Brain pericyte (primary cell): ENCODE measurements at places on chromosomes 2 and 18.

DNA sequence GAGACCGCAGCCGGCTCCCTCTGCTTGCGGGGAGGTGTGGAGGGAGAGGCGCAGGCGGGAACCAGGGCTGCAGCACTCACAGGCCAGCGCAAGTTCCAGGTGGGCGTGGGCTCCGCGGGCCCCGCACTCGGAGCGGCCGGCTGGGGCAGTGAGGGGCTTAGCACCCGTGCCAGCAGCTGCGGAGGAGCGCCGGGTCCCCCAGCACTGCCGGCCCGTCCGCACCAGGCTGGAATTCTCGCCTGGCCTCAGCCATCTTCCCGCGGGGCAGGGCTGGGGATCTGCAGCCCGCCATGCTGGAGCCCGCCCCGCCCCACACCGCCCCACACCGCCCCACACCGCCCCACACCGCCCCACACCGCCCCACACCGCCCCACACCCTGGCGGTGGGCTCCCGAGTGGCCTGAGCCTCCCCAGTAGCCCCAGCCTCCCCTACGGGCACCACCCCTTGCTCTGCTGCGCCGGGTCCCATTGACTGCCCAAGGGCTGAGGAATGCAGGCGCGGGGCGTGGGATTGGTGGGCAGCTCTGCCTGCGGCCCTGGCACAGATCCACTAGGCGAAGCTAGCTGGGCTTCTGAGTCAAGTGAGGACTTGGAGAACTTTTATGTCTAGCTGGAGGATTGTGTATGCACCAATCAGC lies 123.9 kb upstream of the MGAT5 start:
- no peak for DNase-seq

GRCh38 chr18:79926715-79927606 lies 24.5 kb downstream of the SLC66A2 start:
- no peak for DNase-seq

DNA sequence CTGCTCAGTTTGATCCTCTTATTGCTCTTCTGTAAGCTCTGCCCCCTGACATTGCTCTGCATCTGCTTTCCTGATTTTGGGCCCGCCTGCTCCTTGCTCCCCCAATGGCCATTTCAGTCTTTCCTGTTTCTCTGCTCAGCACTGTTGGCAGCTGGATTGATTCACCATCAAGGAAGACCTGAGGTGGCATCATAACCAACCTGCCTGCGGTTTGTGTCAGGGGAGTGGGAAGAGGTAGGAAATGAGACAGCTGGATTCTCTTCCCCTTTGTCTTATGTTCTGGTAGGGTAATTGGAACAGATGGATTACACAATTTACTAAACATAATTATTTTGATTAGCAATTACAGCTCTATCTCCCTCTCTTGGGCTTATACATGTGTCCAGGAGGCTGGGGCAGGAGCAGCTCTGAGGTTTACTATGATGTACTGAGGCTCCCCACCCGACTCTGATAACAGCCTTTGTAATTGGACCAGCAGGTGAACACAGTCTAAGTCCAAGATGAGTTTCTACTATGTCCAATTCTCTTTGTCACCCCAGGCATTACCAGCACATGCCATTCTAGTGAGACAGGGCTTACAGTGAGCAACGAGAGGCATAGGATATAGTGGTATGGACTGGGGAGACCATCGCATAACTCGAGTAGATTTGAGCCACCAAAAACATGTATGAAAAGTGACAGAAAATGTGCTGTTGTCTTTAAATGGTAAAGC lies 151.8 kb upstream of the MMADHC start:
- DNase-seq: no peak

- DNase-seq: no peak
These were observed 1651.2 kb upstream of the ACVR2A start for GRCh38 chr2:146193619-146194018.

- no peak for DNase-seq
These were observed 1.5 kb downstream of the RPRM start for GRCh38 chr2:153476816-153477635.

DNA sequence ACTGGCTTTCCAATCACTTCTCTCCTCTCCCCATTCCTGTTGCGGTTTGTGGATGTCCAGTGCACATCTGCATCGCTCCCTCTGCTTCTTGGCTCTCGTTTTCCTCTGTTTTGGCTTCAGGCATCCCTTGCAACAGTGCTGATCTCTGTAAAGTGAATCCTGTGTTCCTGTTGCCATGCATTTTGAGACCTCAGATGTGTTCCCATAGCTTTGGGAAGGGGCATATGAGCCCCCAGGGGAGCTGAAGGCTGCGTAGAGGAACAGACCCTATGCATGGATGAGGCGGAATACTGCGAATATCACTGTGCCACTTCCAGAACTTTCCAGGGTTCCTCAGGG lies 168.4 kb upstream of the HAAO start:
- DNase-seq: no peak

DNA sequence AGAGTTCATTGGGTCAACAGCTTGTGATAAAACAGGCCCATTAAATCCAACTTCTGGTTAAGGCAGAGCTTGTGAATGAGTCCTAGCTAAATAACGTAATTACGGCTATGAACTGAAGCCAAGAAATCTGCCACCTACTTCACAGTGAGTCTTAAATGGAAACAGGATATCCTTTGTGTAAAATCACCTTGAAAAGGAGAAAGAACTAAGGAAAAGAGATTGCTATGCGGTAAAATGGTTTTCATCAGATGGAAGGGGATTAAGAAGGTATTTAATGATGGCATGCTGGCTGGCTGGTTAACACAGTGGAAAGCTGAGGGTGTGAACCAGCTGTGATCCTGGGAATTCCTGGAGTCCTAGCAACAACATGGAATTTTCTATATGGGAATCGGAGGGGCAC lies 156.6 kb downstream of the DOK6 start:
- DNase-seq: no peak

- DNase-seq: no peak
These were observed 50.7 kb upstream of the KLF7 start for GRCh38 chr2:207216457-207216856.

GRCh38 chr18:24659827-24660720 lies 199.6 kb downstream of the HRH4 start:
- DNase-seq: no peak

GRCh38 chr2:86420913-86421312 lies 20.3 kb upstream of the KDM3A start:
- no peak for DNase-seq

DNA sequence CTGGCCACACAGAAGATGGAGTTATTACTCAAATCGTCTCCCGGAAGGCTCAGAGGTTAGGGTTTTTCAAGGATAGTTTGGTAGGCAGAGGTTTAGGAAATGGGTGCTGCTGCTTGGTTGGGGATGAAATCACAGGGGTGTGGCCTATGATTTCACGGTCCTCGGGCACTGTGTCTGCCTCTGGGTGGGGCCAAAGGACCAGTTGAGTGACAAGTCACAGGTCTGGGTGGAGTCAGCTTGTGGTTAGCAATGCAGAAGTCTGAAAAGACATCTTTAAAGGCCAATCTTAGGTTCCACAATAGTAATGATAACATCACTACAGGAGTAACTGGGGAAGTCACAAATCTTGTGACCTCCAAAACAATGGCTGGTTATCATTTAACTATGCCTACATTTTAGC lies 387.8 kb downstream of the ZNF521 start:
- DNase-seq: no peak

GRCh38 chr18:12428923-12429322 lies 21.2 kb downstream of the PRELID3A start:
- DNase-seq: no peak

GRCh38 chr2:198478361-198478760 lies 674.0 kb downstream of the PLCL1 start:
- no peak for DNase-seq

- no peak for DNase-seq
These were observed 398.2 kb upstream of the CDH2 start for GRCh38 chr18:28575123-28575522.

DNA sequence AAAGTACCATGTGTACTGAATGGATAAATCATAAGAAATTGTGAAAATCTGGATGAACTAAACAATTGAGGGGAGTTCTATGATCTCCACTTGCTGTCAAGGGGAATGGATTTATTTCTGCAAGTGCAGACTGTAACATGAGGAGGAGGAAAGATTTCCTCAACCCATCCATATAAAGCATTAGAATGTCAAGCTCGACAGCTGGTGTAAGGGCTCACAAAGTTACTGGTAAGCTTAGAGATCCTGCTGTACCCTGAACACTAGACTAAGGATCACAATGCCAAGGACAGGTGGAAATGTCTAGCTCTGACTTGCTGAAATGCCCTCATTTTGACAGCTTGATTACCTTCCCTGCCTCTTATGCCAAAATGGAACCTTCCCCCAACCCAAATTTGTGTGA lies 125.3 kb downstream of the TCF4 start:
- DNase-seq: no peak

- no peak for DNase-seq
These were observed 108.1 kb upstream of the POU3F3 start for GRCh38 chr2:104745846-104746245.

DNA sequence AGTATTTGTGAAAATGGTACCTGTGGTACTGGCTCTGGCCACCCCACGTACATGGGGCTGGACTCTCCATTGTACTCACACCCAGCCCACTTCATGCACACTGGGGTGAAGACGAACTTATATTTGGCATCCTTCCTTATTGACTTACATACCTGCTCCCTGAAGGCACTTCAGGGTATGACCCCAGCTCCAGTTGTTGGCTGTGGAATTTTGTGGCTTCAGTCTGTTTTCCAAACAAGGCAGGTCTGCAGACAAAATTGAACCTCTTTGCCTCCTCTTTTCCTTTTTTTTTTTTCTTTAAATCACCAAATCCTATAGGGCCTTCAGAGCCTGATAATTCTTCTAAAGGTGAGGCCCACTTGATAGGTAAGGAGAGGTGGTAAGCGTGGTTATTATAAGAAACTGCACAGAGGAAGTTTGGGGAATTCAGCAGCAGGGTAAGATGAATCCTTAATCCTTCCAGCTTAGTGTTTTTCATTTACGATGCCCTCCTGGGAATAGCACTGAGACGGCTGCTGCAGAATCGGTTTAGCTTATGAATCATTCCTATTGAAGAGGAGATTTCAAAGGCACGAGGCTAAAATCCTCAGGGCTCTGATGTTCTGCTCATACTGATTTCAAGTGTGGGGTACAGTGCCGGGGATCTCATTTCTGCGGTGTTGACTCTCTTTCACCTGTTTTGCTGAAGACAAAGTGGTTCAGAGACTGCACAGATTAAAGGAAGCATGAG lies 55.2 kb downstream of the KIF5C start:
- no peak for DNase-seq

DNA sequence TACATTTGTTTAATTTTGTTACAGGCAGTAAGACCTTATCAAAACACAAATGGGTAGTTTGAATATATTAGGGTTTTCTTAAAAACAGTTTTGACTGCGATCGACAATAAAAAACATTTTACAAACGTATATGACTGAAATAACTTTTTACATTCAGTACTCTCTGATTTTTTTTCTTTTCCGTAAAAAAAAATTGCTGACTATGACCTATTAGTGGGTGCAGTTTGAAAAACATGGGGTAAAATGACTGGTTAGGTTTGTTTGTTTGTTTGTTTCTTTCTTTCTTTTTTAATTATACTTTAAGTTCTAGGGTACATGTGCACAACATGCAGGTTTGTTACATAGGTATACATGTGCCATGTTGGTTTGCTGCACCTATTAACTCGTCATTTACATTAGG lies 36.9 kb downstream of the EPC2 start:
- no peak for DNase-seq

- no peak for DNase-seq
These were observed 17.0 kb downstream of the ITSN2 start for GRCh38 chr2:24343225-24343882.

DNA sequence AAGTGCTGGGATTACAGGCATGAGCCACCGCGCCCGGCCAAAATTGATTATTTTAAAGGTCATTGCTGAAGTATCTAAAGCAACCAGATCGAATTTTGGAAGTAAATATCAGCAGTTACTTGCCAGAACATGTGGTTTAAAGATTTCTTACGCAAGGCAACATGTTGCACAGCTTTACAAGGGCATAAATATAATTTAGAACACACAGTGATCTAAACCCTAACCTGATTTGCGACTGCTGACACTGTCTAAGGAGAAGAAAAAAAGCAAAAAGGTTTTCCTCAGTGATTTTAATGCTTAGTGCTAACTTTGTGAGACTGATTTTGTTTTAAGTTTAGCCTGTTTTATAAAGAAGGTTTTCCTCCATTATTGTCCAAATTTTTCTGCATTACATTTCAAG lies 569.9 kb upstream of the LINC00305 start:
- DNase-seq: no peak

DNA sequence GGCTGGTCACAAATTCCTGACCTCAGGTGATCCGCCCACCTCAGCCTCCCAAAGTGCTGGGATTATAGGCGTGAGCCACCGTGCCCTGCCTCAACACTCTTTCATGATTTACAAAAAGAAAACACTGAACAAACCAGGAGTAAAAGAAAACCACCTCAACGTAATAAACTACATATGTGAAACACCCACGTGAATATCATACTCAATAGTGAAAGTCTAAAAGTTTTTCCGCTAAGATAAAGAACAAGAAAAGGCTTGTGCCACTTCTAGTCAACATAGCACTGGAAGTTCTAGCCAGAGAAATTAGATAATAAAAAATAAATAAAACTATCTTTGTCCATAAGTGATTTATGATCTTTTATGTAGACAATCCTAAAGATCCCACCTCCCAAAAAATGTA lies 68.5 kb downstream of the ROCK2 start:
- DNase-seq: no peak

- DNase-seq: peak; percentile 31
These were observed 81.1 kb upstream of the SLC39A10 start for GRCh38 chr2:195575879-195576401.

DNA sequence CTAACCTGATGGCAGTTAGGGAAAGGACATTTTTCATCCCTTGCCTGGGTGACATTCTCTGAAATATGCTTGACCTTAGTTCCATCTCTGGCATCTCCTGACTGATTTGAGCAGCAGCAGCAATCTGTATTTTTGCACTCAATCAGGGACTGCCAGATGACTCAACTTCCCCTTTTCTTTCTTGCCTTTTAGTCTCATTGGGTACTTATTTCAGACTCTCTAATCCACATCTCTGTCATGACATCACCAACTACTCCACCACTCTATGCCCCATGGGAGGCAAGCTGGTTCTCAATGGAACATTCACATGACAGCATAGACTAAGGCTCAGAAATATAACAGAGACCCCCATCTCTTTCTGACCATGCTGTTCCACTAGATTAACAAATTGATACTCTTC lies 254.2 kb downstream of the RIT2 start:
- DNase-seq: no peak

DNA sequence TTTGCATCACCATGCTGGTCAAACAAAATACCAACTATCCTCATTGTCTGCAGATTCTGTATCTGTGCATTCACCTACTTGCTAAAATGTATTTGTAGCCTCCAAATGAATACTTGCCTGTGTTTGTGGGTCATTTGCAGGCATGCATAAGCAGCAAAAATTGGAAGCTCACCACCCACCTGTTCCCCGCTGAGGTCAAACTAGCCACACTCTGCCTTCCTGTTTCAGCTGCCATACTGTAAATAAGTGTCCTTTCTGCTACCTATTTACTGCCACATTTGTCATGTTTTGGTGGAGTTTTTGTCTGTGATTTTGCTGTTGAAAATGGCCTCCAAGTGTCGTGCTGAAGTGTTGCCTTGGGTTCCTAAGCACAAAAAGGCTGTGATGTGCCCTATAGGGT lies 50.0 kb upstream of the ACMSD start:
- DNase-seq: no peak

GRCh38 chr18:12791610-12792009 lies 88.8 kb downstream of the PSMG2 start:
- DNase-seq: no peak

- no peak for DNase-seq
These were observed 20.3 kb downstream of the B4GALT6 start for GRCh38 chr18:31664101-31664500.
